ENCODE measurements at places on chromosomes 1 and 21.

DNA sequence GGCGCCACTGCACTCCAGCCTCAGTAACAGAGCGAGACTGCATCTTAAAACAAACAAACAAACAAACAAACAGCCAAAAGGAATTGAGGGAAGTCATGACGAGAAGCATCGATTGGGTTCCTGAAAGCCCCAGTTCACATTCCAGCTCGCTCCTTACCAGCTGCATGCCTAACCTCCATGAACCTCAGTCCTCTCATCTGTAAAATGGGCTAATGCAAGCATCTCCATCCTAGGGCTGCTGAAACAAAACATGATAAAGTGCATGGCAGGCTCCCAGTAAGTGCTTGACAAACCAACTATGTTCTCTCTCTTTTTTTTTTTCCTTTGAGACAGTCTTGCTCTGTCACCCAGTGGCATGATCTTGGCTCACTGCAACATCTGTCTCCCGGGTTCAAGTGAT is 79.7 kb upstream of the DISP3 start:
- DNase-seq = no peak

GRCh38 chr21:33775100-33775828 is 133.0 kb downstream of the ITSN1 start:
- DNase-seq = no peak

DNA sequence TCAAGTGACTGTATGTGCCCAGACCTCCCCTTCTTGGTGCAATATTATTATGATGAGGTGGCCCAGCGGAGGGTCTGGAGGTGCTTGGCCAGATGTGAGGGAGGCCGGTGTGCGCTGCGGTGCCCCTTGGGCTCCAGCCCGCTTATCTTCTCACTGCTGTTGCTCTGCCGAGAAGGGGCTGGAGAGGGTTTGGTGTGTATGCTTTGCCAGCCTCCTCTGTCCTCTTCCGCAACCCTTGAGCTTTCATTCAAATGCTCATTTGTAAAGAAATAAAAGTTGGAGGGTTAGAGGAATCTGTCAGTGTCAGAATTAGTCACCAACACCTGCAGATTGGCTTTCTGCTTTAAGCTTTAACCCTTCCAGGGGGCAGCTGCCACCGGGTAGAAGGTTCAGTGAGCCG is 19.7 kb downstream of the RNF220 start:
- no peak for DNase-seq

GRCh38 chr1:228293816-228294500 is 86.1 kb downstream of the OBSCN start:
- DNase-seq = no peak

DNA sequence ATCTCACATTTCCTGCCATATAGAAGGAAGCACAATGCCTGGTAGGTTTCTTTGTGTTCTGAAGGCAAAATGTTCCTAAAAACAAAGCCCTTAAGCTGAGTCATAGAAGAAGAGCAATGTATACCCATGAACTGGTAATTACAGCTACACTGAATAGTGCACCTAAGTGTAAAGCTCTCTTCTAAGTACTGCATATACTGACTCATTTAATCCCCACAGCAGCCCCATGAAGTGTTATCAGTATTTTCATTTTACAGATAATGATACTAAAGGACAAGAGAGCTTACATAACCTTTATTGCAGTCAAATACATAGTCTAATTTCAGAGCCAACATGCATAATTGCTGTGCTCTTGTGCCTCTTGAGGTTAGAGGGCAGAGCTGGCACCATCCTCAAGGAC is 239.9 kb downstream of the DPYD start:
- DNase-seq = no peak

DNA sequence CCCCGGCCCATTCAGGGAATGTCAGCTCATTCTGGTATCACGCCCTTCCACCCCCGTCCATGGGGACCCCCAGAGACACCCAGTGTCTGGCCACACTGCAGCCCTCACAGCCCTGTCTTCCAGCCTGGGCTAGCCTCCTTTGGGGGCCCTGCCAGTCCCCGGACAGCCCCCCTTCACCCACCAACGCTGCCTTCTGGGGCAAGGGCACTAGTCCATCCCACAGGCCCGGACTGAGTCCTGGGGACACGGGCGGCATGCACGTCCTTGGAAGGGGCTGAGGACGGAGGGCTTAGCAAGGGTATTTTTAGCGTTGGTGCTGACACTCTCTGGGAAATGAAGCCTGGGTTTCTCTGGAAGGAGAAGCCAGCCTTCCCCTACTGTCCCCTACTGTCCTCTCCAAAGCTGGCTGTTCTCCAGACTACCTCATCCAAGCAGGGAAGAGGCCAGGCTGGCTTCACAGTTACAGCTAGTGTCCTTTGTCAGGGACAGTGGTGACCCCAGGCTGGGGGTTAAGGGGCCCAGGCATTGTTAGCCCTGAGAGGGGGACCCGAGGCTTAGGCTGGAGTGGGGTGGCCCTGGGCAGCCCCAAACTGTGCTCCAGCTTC is 39.5 kb downstream of the COQ8A start:
- DNase-seq = no peak

DNA sequence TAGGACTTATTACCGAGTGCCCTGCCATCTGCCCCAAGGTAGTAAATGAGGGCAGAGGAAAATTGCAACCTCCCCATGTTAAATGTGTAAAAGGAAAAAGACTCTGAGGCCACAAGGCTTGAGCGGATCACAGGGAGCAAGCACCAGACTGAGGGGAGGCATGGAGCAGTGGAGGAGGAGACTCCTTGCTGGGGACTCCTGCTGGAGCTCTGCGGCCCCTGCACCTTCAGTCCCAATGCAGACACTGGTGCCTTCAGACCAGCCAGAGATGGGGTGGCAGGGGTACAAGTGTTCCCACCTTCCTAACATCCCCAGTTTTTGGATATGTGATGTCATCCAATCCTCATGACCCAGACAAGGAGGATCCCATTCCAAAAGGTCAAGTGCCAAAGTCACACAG is 128.4 kb upstream of the NGF start:
- no peak for DNase-seq

GRCh38 chr21:44687671-44688070 is 5.7 kb upstream of the KRTAP12-1 start:
- no peak for DNase-seq

- DNase-seq = no peak
Observed at GRCh38 chr1:1567891-1568291, 6.8 kb downstream of the SSU72 start.

- no peak for DNase-seq
Observed at GRCh38 chr1:60874718-60875117, 207.6 kb upstream of the NFIA start.

- no peak for DNase-seq
Observed at GRCh38 chr1:23343221-23344110, 618 bp downstream of the HNRNPR start.

- no peak for DNase-seq
Observed at GRCh38 chr1:89686520-89686919, 53.6 kb downstream of the LRRC8C start.

- DNase-seq = no peak
Observed at GRCh38 chr1:99374109-99374508, 109.8 kb downstream of the PLPPR4 start.

DNA sequence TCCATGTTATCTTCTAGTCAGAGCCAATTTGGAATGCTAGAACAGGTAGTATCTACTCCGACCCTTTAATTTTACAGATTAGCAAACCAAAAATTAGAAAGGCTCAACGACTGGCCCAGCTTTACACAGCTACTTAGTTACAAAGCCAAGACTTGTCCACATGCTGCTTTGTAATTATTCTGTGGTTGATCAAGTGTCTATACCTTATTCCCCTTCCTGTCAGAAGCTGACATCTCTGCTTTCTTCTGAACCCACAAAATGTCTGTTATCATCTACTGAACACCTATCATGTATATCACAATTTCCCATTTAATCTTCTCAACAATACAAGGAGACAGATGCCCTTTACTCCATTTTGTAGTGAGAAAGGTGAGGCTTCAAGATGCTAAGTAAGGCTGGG is 15.6 kb downstream of the TGFBR3 start:
- no peak for DNase-seq

DNA sequence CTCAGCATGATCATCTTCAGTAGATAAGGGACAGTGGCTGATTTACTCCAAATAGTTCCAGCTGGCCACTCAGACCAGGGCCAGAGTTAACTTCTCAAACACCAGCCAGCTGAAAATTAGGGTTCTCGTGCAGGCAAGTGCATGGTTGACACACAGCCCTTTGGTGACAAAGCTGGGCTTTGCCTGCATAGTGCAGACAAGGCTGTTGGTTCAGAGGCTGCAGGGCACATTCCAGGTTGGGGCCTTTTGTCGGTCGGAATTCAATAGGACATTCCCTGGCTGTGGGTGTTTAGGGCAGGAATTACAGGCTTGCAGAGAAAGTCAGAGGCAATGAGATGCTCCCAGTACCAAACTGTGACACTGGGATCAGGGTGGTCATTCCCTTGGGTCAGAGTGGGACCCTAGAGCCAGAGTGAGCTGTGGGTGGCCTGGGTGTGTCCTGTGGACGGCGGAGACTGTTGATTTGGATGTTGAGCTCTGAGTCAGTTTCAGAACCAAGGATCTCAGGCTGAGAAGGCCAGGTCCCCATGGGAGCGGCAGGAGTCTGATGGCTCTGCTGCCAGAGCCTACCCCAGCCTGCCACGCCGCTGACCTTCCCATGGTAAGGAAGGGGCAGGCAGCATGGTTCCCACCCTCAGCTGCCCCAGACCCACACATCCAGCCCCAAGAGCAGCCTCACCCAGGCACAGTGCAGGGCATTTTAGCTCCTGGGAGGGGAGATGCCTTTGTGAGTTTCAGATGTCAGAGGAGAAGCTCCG is 56.2 kb downstream of the STUM start:
- DNase-seq = no peak

DNA sequence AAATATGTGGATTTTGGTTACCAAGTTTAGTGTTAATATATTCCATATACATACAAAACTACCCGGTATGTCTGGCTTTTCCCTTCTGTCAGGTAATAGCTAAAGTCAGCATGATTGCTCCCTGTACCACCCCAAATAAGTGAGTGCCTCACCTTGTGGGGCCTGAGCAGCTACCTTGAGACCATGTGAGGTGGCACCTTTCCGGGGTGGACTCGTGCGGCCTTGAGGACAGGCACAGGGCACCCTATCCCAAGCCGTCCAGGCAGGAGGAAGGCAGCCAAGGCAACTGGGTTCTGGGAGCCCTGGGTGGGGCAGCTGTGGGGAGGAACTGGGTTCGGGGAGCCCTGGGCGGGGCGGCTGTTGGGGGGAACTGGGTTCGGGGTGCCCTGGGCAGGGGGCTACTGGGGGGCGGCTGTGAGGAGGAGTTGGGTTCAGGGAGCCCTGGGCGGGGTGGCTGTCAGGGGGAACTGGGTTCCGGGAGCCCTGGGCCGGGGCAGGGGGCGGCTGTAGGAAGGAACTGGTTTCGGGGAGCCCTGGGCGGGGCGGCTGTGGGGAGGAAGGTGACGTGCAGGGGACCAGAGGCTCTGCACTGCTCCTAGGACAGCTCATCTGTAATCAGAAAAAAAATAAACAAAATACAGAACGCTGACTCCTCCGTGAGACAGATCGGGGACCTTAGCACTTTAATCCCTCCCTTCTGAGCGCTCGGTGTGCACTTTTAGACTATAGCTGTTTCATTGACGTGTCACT is 63.3 kb downstream of the POFUT2 start:
- DNase-seq = no peak

GRCh38 chr1:173417563-173417962 is 59.6 kb upstream of the PRDX6 start:
- no peak for DNase-seq

DNA sequence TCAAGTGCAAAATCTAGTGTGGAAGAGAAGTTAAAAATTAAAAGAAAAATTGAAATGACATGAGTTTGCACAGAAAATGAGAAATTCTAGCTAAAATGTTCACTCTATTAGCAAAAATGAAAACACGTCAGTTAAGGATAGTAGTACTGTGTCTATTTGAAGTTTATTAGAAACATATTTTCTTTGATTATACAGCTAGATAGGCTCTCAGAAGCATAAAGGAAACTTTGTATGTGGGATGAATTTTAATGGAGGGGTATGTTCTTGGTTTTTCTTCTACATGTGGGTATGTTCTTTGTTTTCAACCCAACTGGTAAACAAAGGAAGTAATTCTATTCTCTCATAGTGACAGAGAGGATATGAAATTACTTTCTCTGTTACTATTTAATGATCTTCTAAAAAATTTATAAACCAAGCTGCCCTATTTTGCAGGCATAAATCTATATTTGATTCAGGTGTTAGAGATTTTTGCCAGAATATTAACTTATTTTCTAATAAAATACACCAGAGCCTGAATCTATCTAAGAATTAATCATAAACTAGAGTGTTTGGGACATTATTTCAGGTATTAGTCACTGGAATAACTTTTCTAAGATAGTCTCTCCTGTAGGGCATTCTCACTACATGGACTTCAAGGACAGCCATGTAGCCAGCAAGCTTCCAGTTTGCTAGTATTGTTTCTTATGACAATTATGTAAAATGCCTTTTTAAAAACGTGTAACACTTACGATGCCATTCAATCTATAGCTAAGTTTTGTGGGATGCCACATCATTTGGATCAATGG is 15.8 kb downstream of the GPSM2 start:
- DNase-seq = no peak

- no peak for DNase-seq
Observed at GRCh38 chr1:67307251-67308060, at the start of gene IL12RB2. Gene IL12RB2, plus strand, starts transcription at chr1:67307873. Its CDS starts 12,496 bp downstream, at chr1:67320369.

- DNase-seq = no peak
Observed at GRCh38 chr1:170711682-170712081, 47.8 kb downstream of the PRRX1 start.

DNA sequence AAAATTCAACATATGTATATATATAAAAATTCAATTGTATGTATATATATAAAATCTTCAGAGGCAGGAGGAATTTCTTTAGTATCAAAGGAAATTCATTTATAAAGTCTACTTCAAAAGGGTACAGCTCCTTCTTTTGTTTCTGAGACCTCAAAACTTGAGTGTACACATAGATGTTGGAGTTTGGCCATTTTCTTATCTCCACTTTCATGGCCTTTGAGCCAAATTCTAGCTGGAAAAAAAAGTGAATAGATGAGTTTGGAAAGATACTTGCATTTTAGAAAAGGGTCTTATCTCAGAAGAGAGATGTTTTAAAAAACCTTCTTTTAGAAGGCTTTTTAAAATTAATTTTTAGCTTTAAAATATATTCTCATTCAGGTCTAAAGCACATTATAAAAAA is 103.2 kb downstream of the ATF6 start:
- no peak for DNase-seq

GRCh38 chr1:178713259-178713658 is 11.8 kb upstream of the RALGPS2 start:
- DNase-seq = no peak

Measured in esophagus squamous epithelium (tissue), 5 donors.